ENCODE measurements at places on chromosomes 2 and 18.

DNA sequence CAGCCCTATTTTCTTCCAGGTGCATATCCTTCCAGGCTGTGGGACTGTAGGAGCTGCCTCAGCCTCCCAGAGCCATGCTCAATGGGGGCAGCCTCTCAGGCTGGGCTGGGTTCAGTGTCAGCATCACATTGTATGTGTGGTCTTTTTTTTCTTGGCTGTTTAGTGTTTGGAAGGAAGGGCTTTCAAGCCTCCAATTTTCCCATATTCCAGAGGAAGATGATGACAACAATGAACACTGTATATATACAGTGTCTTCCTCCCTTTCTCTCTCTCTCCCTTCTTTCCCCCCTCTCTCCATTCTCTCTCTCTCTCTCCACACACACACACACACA, 326.4 kb downstream of the DYSF start:
- DNase-seq: no peak

GRCh38 chr2:234823877-234824376, 127.9 kb upstream of the SH3BP4 start:
- no peak for DNase-seq

- no peak for DNase-seq
Observed at GRCh38 chr2:11056614-11057013, 98.7 kb upstream of the SLC66A3 start.

DNA sequence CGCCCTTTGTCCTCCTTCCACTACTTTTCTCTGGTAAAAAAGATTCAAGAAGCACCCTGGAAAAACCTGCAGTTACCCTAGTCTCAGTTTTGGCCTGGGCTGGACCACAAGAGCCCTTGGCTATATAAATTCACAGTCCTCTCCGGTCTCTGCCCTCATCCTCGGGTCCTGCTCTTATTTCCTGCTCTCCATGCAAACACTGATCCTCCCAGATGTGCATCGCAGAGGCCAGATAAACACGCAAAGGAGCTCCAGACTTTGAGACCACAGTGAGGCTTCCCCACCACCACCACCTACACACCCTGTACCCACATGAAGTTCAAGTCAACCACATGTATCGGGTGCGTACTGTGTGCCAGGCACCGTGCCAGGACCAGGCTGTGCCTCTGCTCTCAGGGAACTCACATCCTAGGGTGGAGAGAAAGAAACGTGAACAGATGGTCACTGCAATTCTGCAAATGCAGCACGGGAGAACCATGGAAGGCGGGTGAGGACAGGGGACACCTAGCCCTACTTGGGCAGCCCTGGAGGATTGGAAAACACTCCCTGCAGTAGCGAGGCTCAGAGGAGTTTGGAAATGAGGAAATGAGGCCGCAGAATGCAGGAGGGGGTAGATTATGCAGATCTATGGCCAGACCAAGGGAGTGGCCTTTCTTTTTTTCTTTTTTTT, 7.4 kb downstream of the CTDSP1 start:
- peak; percentile 71 for DNase-seq

- DNase-seq: no peak
Observed at GRCh38 chr2:197908990-197909776, 104.8 kb downstream of the PLCL1 start.

DNA sequence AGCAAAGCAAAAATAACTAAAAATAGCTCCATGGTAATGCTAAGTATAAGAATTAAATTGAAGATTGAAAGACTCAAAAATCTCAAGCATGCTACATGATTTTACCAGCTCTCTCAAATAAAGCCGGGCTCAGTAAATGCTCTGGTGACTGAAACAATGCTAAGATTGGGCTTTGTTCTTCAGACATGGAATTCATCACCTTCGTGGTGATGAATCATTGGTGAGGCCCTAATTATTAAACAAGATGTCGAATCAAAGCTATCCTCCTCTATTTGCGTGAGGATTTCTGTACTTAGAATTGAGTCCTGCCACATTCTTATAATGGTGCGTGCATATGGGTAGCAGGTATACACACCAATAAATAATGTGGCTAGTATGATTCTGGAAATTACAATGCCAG, 58.8 kb upstream of the LRRTM1 start:
- no peak for DNase-seq

DNA sequence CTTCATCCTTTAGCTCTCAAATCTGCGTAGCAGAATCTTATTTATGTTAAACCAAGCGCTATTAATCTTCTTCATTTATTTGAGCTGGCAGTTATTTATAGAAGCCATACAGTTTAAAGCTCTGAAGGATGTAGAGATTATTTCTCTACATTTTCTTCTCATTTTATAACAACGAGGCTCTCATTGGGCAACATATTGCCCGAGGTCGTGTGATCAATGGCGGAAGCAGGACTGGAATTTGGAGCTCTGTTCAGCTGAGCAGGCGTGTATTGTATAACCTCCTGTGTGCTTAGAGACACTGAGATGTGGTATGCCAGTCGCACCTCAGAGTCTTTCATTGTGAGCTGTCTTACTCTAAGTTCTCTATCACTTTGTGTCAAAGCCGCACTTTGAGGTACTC, 17.5 kb upstream of the DRC1 start:
- DNase-seq: no peak

- DNase-seq: no peak
Observed at GRCh38 chr2:236256366-236256985, 7.7 kb downstream of the ASB18 start.

GRCh38 chr2:172342611-172343010, 84.8 kb upstream of the ITGA6 start:
- no peak for DNase-seq

GRCh38 chr2:19786408-19787058, 115.2 kb downstream of the TTC32 start:
- no peak for DNase-seq

- no peak for DNase-seq
Observed at GRCh38 chr2:226387499-226387942, 412.1 kb downstream of the IRS1 start.

GRCh38 chr2:24076849-24077534, 866 bp upstream of the SF3B6 start:
- DNase-seq: no peak

DNA sequence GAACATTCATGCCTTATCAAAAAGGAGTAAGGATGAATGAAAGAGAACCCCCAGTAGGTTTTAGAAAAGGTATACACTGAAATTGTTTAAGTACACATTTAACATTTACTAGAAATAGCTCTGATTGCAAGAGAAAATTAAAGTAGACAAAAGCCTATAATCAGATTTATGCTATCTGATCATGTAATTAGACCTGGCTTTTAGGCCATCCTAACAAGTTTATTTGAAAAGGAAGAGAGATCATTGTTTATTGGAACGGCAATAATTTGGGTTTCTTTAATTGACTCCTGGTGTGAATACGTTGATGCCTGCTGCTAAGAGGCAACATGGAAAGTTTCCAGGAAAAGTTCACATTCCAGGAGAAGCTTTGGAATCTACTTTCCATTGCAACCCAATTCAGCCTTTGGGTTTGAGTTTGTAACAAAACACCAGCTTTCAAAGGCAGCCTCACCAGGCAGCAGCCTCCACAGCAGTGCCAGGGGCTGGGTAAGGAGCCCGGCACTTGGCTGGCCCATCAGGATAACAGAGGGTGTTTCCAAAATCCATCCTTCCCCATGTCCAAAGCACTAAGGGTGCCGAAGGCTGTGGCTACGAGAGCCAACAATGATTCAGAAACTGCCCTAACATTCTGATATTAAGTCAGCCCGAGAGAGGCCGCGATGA, 18.0 kb downstream of the FZD7 start:
- DNase-seq: no peak

- DNase-seq: no peak
Observed at GRCh38 chr2:197256021-197256420, 54.6 kb downstream of the ANKRD44 start.

DNA sequence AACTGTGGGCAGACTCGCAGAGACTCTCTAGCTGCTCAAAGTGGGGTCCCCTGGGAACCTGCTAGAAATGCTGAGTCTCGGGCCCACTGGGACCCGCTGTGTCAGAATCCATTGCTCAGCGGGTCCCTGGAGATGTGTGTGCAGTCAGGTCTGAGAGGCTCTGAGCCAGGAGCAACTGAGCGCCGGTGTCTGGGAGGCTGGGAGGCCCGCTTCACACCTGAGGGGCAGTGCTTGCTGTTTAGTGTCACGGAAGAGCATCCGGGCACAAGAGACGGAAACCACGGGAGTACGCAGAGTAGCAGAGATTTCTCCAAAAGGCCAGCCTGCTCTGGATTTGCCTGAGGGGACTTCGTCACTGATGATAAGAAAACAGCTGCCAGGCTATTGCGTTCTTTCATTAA, 70.1 kb downstream of the EDAR start:
- DNase-seq: no peak

DNA sequence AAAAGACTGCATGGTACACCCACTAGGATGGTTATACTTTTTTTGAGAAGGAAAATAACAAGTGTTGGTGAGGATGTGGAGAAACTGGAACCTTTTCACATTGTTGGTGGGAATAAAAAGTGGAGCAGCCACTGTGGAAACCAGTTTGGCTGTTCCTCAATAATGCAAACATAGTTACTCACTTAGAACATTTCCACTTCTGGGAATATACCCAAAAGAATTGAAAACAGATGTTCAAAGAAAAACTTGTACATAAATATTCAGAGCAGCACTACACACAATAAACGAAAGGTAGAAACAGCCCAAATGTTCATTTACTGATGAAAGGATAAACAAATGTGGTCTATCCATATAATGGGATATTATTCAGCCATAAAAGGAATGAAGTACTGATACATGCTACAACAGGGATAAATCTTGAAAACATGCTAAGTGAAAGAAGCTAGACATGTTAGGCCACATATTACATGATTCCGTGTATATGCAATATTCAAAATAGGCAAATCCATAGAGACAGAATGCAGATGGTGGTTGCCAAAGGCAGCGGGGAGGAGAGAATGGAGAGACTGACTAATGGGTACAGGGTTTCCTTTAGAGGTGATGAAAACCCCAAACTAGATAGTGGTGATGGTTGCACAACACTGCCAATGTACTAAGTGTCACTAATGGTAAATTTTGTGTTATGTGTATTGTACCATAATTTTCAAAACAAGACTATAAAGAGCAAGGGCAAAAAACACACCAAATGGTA, 20.9 kb upstream of the LMAN1 start:
- DNase-seq: no peak

GRCh38 chr2:130341562-130342019, 1.1 kb upstream of the IMP4 start:
- DNase-seq: no peak

GRCh38 chr2:8607606-8608005, 74.2 kb upstream of the ID2 start:
- no peak for DNase-seq

- no peak for DNase-seq
Observed at GRCh38 chr2:208407667-208408066, 1.1 kb downstream of the PTH2R start.

DNA sequence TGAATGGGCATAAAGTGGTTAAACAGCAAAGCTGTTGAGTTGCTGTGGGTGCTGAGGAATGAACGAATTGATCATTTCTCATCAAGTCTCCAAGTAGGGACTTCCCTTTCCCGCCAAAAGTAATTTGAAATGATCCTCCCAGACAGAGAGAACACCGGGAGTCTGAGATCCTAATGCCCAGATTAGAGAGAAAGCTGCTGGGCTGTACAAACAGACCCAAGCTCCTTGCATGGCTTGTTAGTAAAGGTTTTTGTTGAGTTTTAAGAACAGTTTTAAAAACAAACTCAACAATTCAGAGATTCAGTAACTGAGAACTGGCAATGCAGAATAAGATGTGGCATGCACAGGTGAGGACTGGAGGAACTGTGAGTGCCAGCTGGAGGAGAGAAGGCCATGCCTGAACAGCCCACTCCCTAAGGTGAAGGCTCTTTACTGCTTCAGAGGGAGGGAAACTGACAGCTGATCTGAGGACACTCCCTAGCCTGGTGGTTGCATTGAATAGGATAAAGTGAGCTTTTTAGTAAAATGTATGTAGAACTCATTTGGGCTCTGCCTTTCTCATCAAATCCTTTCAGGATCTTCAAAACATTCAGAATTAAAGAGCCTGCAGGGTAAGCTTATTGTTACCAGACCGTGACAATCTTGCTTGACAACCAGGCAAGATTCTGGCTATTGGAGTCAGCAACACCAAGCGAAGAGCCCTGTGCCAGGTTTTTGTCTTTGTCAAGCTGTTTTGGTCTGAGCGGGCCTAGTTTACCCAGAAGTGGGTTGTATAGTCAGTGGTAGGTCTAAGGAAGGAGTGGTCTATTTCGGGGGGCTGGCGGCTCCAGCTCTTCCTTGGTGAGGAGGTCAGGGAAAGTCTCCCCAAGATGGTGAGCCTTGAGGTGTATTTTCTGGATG, 63.2 kb upstream of the IGFBP5 start:
- no peak for DNase-seq

- no peak for DNase-seq
Observed at GRCh38 chr18:4639628-4640310, 184.7 kb upstream of the DLGAP1 start.

DNA sequence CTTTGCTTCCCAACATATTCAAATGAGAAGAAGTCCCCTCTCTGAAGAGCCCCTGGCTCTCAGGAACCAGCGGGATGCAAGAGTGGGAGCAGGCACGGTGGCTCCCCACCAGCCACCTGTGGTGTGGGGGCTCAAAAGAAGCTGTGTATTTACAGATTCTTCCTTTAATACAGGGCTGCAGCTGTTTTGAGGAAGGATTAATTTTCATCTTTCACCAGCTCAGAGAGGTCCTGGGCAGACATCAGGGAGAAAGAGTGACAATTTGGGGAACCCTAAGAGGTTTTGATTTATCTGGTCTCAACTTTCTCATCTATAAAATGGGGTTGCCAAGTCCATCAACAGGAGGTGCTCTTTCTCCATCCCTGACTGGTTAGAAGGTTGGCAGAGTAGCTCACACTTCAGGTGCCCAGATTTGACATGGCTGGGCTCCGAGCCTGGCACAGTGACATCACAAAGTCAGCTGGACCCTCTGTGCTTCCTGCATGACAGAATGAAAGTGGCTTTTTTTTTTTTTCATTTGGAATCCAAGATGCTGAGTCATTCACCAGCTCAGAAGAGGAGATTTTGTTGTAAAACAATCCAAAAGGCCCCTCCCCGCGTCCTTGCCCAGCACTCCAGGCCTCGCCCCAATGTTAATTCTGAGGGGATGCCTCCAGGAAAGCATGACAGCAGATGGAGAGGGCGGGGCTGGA, 15.5 kb upstream of the SIX2 start:
- no peak for DNase-seq

DNA sequence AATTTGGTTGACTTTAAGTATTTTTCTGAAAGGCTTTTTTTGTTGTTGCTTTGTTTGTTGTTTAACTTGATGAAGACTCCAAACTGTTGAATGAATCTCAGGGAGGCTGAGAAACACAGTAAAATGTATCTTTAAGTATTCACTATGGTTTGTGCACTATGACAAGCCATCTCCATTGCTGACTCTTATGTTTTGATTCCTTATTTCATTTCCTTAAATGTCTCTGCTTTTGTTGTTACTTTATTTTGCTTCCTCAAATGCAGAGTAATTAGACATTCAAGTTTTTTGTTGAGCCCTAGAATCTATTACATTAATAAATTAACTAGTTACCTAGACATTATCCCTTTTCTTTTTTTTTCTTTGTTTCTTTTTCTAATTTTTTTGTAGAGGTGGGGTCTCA, 46.3 kb upstream of the SLC39A10 start:
- DNase-seq: no peak

- DNase-seq: no peak
Observed at GRCh38 chr2:152093464-152093863, 5.4 kb downstream of the CACNB4 start.

GRCh38 chr2:230085201-230085600, 16.5 kb upstream of the SLC16A14 start:
- DNase-seq: no peak

- no peak for DNase-seq
Observed at GRCh38 chr18:74623047-74623816, 25.6 kb downstream of the ZNF407 start.

Data from heart right ventricle (tissue), 16 donors.